Fibroblast of skin of left biceps (primary cell): ENCODE measurements at places on chromosomes 2 and 18.

GRCh38 chr2:65031341-65032018, 24.7 kb upstream of the CEP68 start:
- no peak for DNase-seq

GRCh38 chr18:26550998-26551694, 2.8 kb upstream of the KCTD1 start:
- no peak for DNase-seq

DNA sequence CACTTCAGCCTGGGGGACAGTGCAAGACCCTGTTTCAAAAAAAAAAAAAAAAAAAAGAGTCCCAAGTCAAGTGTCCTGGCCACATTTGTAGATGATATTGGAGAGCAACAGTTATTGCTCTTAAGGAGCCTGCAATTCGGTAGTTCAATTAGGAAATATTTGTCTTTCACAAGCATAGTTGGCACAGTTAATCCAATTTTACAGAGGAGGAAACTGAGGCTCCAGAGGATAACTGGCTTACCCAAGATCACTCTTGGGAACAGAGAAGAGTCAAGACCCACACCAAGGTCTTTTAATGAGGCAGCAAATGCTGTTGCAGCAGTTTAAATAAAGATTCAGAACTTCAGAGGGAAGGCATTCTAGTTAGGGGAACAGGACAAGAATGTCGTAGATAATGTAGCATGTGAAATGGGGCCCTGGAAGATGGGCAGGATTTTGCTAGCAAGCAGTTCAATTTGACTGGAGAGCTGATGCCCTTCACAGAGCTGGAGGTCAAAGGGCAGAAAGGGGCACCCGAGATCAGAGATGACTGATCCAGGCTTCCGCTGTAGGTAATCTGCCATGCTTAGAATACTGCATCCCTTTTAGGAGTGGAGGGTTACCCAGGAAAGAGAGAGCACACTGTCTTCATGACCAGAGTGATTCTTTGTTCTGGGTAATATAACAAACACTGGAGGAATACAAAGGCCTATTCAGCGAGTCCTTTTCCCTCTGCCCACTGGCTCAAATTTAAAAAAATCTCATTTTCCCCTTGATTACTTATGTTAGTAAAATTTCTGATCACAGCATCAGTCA, 3.0 kb downstream of the NPC1 start:
- DNase-seq: no peak

DNA sequence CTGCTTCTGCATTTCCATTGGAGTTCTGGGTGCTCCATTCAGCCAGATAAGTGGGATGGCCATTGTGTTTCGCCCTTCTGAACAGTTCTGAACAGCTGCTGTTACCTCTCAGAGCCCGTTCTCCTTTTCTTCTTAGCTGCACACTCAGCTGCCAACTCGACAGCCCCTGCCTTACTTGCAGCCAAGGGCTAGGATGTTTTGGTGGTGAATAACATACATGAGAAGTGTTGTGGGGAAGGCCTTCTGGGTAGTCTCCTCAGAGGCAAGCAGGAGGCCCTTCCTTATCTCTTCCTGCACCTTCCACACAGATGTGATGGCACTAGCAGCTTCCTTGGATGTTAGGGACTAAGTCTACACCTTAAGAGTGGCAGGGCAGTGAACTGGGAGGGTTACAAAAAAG, 138.4 kb upstream of the NOSTRIN start:
- no peak for DNase-seq

- DNase-seq: no peak
These were observed 38.5 kb upstream of the STPG4 start for GRCh38 chr2:47193607-47194006.

DNA sequence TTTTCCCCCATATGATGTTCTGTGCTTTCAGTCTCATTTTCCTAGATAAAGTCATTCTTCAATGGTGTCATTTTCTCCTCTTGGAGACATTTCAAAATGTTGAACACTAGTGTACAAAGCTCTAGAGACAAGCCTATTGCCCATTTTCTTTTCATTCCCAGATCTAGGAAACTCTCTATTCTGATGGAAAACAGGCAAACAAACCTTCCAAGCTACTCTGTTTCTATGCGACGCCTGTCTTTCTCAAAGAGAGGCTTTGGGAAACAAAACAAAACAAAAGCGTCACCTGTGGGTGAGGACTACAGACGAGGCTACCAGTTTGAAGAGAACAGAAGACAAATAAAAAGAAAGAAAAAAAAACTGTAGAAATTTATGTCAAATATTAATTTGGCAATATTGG, 311.0 kb downstream of the CBLN2 start:
- DNase-seq: no peak

DNA sequence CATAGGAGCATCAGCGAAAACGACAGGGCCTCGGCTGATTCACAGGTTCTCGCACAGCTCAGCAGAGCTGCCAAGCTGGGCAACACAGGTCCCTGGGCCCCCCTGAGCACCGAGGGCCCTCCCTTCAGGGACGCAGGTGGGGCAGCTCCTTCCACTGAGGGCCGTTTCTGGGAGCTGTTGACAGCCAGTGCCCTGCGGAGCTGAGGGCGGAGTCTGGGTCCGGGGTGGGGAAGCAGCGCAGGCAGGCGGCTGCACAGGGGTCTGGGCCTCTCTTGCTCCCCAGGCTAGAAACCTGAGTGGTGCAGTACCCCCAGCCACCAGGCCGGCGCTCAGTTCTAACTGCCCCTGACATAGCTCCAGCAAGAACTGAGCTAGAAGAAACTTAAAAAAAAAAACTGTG, 65.7 kb downstream of the PXDN start:
- DNase-seq: no peak

GRCh38 chr2:128986026-128986715, 667.5 kb upstream of the HS6ST1 start:
- DNase-seq: no peak

DNA sequence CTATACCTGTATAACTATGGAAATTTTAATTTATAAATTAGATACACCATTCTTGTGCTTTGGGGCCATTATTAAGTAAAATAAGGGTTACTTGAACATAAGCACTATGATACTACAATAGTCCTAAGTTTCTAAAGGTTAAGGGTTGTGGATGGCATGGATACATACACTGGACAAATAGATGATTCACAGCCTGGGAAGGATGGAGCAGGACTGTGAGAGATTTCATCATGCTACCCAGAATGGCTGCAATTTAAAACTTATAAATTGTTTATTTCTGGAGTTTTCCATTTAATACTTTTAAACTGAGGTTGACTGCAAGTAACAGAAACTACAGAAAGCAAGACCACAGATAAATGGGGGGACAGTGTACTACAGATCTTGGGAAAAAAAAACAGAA, 295.8 kb upstream of the ZNF804A start:
- DNase-seq: no peak

DNA sequence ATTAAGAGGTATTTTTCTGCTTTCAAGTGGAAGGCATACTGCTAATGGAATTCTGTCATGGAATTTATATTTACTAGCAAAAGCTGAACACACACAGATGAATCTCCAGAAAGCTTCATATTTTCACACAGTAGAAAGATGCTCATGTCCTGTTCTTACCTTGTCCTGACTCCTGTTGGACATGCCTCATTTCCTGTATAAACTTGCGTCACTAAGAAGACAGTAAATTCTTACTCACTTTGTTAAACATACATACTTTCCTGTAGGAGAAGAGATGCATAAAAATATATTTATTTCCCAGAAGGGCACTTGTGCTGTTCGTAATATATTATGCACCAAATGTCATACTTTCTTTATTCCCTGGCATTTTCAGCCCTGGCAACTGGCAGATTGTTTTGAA, 238.3 kb upstream of the RASGRP3 start:
- no peak for DNase-seq

DNA sequence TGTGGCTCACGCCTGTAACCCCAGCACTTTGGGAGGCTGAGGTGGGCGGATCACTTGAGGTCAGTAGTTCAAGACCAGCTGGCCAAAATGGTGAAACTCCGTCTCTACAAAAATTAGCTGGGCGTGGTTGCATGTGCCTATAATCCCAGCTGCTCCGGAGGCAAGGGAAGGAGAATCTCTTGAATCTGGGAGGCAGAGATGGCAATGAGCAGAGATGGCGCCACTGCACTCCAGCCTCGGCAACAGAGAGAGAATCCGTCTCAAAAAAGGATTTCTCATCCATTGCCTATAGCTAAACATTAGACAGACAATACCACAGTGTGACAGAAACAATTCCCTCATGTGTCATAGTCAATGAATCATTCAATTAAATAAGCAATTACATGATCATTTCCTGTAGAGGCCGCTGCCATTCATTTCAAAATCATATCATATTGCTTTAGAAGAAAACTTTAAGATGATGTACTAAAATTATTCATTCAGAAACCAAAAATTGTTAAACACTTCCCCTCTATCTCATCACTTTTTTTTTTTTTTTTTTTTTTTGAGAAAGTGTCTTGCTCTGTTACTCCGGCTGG, 69.5 kb upstream of the TGIF1 start:
- no peak for DNase-seq

DNA sequence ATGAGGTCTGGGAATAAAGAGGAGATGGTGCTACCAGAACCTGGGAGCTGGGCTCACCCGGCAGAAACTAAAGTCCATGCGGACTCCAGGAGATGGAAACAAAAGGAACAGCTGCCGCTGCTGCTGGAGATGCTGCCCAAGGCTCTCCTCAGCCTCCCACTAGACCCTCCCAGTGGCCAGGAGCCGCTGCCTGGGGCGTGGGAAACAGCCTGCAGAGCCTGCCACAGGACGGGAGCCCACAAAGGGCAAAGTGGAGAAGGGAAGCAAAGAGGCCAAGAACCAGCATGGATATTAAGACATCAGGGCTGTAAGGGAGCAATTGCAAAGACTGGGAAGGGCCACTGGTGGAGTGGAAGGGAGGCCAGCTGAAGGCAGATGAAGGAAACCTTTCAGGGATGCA, 179.6 kb downstream of the NCK2 start:
- no peak for DNase-seq

DNA sequence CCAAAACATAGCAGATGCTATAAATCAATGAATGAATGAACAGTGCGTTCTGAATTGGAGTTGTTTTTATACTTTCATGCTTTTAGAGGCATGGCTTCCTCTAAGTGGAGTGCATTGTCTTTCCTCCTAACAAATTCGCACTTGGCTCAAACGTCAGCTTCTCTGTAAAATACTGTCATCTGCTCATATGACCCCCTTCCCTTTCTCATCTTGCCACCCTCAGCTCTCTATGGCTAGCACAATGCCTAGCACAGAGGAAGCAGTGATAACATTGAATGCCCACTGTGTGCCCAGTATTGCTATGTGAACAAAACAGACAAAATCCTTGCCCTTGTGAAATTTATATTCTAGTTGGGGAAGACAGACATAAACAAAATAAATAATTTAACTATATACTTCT, 258.8 kb downstream of the MREG start:
- DNase-seq: no peak

GRCh38 chr18:35389095-35389618, 12.0 kb upstream of the ZNF396 start:
- DNase-seq: no peak

DNA sequence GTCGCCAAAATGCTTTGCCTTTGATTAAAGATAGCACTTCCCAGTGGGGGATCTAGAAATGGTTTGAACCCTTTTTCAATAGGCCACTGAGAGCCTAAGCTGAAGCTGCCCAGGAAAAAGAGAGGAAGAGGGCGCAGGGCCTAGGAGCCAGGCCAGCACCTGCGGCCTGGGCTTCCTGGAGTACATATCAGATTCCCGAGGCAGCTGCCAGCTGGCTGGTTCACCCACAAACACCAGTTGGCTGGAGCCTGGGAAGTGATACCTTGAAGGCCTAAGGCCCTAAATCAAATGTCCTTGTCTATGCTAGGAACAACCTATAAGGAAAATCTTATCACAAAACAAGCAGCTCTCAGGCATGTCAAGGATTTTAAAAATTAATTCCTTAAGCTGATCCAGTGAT, 37.1 kb downstream of the ANKRD44 start:
- DNase-seq: no peak

DNA sequence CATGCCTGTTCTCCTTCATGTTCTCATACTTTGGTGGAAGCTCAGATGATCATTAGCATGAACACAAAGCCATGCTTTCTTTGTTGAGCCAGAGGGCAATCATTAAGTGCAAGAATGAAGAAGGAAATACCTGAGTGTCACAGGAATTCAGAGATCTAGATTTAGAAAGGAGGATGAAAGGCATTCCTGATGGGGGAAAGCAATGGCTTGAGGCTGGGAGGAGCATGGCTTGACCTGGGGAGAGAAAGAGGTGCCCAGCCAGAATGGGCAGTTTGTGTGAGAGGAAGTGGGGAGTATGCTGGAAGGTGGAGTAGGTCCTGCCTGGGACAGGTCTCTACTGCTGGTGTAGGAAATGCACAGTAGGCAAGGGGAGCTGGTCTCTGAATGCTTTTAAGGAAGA, 35.1 kb downstream of the SLC4A3 start:
- no peak for DNase-seq

DNA sequence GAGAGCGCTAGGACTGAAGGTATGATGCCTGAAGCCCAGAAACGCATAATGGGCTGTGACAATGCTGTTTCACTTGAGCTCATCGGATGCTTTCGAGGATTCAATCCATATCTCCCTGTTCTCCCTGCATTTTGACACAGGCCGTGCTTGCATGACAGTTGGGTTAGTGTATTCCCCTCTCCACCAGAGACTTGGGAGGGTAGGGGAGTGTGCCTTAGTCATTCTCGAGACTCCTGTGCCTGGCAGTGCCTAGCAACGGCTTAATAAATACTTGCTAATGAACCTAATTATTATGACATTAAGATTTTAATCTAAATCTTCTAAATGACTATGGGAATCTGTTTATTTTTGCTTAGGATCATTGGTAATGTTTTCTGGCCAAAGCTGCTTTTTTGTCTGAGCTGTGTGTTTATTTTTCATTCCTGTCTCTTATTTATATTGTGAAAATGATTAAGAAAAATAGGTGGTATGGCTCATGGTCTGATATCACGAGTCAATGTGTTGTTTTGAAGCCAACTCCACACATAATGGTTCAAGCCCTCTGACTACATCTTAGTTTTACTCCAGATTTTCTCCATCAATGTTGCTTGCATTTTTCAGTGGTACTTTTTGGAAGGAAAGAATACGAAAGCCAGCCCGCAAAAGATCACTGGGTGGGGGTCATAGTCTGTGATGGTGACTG, 61.3 kb downstream of the NEDD4L start:
- DNase-seq: no peak

GRCh38 chr2:21395366-21395765, 271.6 kb downstream of the TDRD15 start:
- DNase-seq: no peak

DNA sequence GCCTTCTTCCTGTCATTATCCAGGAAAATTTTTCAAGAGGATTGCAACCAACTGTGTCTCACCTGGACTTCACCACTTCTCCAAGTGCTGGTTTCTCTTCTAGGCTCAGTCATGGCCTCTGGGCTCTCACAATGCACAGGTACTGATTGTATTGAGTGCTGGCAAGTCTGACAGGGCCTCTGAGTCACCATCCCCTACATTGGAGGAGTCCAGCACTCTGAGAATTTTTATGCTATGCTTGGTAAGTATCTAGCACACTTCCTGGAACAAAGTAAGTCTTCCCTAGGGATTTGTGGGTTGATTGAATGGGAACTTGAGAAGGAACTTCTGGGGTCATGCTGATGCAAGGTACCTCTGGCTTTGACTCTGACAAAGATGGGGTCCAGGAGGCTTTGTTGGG, 147.2 kb upstream of the CELF4 start:
- no peak for DNase-seq

- no peak for DNase-seq
These were observed 14.4 kb downstream of the MTERF4 start for GRCh38 chr2:241087420-241088268.

GRCh38 chr2:227163998-227164762, at the start of the genes COL4A3 and COL4A4:
COL4A3 (plus strand) TSS chr2:227164624; CDS start chr2:227164727, 103 bp downstream.
COL4A4 (minus strand) TSS chr2:227164205; CDS start chr2:227147483, 16,722 bp downstream.
- DNase-seq: no peak

GRCh38 chr2:213806125-213806726, 522.0 kb downstream of the SPAG16 start:
- DNase-seq: no peak
